Stimulated activated CD8-positive, alpha-beta memory T cell treated with anti-CD3 and anti-CD28 coated beads, Interleukin-15, amount 100 ng/mL, for 4 hours (primary cell): ENCODE measurements at places on chromosomes 2 and 18.

- DNase-seq = no peak
Measured at GRCh38 chr2:150625303-150625702, 137.8 kb upstream of the RND3 start.

DNA sequence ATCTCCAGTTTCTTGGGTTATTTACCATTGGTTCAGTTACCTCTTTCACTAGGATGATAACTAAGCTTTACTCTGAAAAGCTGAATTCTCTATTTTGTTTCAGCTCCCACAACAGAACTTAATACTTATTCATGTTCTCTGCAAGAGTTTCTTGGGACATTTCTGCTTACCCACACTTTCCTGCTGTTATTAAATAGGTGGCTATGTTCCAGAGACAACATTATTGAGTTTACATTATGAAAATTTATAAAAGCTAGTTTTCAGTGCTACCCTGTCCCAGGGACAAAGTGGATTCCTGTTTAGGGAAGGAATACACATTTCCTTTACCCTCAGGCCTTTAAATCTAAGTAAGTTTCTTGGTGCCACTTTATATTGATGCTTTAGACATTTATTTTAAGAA is 7.0 kb upstream of the GPD2 start:
- DNase-seq = no peak

DNA sequence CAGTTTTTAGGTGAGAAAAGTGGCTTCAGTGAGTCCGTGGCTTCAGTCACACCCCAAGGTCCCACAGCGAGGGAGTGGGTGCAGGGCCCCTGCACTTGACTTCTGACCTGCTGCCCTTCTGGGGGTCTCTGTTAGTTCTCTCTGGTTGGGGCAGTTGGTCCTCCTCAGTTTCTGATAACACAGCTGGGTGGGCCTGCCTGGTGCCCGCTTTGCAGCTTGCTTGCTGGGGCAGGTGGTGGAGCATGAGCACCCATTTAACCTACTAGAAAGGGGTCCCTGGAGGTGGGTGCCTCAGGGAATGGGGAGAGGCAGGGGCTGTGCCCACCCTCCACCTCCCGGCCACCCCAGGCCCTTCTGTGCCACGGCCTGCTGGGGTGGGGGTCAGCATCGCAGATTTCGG is 83.2 kb downstream of the ASB1 start:
- DNase-seq = no peak

DNA sequence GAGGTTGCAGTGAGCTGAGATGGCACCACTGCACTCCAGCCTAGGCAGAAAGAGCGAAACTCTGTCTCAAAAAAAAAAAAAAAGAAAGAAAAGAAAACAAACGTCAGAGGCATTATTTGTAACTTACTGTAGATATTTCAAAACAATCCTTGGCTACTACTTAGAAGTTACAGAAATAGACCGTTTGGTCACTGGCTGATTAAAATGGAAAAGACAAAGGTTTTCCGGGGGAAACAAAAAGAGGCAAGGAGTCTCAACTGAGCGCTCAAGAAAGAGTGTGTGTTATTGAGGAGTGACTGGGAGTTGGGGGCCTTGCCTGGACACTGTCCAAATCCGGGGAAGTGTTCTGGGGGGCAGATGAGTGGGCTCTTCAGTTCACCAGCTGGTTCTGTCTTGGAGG is 47.6 kb downstream of the TEX44 start:
- DNase-seq = no peak

DNA sequence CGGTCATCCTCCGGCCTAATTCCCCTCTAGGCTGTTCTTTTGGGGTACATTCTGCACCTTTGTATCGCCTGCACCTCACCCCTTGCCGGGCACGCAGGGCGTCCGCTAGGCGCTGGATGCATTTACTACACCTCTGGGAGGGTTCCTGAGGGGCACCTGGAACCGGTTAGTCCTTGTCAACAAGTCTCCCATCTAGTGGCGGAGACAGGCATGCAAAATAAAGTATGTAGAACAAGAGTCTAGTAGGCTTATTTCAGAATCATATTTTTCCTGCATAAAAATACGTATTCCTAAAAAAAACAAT is 705 bp upstream of the TEX261 start:
- peak; percentile 9 for DNase-seq

DNA sequence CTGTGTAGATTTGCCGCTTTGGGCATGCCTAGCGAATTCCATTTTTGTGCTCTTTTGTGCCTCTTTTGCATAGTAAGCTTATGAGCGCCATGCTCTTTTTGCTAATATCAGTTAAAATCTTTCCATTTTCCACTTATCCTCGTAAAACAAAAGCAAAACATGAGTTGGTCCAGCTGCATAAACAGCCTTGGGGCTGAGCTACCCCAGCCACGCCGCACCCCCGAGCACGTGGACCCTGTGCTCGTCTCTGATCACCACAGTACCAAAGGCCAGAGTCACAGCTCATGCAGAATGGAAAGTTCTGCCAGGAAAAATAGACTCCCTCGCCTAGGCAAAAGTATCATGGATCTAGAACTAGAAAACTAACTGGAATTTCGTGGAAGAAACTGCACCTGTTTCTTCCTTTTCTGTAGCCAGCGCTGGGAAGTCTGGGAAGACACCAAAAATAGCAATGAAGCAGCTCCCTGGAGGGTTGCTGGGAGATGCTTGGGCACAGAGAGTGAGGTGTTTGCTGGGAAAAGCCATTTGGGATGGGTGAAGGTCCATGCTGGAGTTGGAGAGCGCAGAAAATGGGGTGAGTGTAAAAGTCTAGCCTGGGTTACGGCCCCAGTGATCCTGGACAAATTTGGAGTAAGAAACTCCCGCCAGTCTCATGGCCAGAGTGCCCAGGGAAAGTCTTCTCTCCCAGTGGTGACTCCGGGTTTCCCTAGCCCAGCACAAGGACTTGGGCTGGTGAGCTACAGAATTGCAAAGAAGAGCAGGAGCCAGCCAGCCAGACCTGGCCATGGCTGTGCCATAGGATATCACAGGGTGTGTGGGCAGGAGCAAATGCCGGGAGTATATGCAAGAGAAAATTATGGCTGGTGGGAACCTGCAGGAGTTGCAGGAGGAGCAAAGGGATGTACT is 218.4 kb downstream of the GBX2 start:
- no peak for DNase-seq

DNA sequence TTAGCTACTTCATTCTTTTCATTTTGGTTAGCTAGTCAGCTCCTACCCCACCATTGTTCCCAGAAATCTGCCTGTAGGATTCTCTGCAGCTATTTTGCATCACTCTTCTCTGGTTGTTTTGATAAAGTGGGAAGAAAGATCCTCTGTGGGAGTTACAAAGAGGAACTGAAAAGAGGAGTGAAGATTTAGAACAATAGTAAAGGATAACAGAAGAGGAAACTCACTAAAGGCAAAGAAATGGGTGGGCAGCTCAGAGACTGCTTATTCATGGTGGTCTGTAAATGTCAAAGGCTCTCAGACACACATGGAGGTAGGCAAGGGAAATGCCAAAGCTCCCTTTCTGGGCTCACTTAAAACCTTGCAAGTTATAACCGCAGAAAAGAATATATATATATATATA is 17.2 kb upstream of the CD207 start:
- DNase-seq = no peak

DNA sequence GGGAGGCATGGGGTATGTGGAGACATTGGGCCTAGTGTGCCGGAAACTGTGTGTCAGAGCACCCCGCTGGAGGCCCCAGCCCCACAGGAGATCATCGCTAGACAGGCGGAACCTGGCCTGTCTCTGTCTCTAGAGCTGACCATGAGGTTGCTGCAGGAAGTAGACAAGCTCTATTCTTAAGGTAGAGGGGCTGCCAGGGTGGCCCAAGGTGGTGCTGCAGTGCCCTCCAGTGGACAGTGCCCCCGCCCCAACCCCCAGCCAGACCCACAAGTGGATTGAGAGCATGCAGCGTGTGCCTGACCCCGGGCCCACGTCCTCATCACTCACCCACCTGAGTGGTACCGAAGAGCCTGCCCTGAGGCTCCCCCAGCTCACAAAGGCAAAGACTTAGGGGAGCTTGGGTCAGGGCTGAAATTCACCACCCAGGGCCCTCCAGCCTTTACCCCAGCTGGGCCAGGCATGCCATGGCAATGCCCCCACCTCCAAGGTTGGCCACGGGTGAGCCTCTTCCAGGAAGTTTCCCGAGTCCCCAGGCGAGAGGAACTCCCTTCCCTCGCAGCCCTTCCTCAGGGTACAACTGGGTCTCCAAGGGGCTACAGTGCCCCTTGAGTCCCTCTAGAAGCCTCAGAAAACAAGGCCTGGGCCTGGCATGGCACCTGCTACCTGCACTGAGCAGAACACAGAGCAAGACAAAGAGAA is 155.0 kb downstream of the TTC32 start:
- DNase-seq = no peak

DNA sequence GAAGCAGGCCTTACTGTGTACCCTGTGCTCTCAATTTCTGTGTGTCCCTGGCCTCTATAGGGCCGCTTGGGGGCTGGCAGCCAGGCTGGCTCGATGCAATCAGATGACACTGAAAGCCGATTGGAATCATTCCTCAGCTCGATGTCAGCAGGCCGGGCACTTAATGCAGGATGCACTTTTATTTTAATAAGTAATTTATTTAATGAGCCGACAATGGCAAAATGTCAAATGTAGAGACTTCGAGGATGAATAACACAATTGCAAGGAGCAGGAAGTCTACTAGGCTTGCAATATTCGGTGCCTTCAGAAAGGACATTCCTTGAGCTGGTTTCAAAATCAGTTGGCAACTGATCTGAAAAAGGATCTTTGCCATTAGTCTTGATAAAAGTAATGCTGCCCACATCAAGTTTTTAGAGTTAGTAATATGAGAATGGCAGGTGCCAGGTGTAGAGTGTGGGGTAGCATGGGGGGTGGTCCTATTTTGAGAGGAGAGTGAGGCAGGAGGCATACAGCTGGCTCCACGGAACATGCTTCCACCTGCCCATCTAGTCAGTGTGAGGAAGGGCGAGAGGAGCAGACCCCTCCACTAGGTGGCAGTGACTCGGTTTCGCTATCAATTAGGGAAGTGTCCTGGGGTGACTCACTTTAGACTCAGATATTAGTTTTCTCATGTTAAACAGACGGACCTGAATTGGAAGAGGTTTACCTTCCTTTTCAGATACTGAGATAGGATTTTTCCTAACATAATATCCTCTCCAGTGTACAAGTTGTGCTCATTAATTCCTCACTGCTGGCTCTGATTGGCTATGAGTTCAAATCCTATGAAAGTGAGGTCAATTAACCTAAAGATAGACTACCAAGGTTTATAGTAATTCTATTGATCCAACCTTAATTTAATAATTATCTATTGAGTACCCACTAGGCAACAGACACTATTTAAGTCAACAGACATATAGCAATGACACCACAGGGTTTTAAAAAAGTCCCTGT is 80.9 kb downstream of the NABP1 start:
- no peak for DNase-seq

DNA sequence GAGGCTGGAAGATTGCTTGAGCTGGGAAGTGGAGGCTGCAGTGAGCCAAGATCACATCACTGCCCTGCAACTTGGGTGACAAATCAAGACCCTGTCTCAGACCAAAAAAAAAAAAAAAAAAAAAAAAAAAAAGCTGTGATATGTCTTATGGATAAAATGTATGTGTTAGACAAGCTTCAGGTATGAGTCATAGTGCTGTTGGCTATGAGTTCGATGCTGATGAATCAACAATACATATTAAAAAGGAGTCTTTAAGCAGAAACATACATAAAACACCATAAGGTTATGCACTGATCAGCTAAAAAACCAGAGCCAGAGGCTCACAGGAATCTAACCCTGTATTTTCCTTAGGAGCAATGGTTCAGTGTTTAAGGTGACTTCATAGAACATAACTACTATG is 332.3 kb downstream of the NCKAP5 start:
- no peak for DNase-seq

DNA sequence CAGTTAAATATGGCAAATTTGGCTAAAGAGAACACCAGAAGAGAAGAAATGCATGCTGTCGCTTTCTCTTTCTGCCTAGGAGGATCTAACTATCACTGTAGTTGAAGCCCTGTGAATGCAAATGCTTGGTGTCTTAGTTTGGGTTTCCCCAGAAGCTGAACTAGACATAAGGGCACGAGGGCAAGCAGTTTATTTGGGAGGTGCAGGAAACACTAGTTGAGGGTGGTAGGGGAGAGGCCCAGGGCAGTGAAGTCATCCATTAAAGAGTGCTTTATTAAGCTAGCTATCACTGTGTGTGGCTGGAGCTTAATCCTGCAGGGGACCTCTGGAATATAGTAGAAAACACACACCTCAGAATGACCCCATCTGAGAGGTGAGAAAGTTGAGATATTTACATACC is 639.8 kb upstream of the ZEB2 start:
- no peak for DNase-seq

- DNase-seq = no peak
Measured at GRCh38 chr2:235917506-235917905, 250.7 kb downstream of the GBX2 start.

- DNase-seq = no peak
Measured at GRCh38 chr18:73669297-73669696, 478.3 kb downstream of the FBXO15 start.

GRCh38 chr2:240742602-240743095 is 51.0 kb downstream of the AQP12A start:
- DNase-seq = no peak

DNA sequence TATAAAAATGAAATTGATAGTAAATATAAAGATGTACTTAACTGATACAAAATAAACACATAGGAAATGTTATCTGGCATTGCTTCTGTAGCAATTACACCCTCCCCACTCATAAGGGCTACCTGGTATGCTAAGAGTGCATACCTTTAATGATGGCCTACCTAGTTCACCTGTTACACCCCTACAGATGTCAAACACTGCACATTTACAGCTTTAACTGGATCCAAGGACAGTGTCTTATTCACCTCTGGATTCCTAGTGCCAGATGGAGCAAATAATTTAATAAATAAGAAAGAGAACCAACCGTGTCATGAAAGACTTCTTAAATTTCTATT is 15.3 kb upstream of the SEC11C start:
- no peak for DNase-seq
